Activated naive CD8-positive, alpha-beta T cell treated with anti-CD3 and anti-CD28 coated beads for 36 hours (primary cell): ENCODE measurements at places on chromosomes 16 and 17.

DNA sequence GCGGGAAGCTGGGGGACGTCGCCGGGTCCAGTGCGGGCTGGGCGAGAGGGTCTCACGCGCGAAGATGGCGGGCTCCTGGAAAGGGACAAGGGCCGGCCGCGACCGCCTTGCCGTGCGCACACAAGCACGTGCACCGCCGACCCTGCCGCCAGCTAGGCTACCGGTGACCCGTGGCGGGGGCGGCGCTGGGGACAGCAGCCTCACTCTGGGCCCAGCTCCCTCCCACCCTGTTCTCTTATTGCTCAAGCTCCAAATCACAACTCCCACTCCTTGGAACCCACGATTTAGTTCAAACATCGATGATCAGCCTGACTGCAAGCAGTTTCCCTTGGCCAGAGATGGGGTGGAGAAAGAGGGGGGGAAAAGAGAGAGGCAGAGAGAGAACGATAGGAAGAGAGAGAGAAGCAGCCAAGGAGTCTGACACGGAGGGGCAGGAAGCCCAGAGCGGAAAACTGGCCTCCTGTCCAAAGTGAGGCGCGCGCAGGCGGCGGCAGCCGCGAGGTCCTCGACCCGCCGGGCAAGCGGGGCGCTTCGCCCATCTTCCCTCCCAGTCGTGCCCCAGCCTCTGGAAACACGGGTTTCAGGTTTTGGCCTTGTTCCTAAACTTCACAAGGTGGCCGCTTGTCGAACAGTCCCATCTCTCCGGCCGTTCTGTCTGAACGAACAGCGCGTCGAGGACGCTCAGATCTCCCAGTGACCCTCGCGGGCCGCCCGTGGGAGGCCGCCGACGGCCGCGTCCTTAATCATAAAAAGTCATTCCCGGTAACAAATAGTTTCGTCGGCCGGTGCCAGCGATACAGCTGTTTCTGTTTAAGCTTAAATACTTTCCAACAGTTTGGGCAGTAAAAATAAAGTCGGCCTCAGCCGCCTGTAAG is 1.7 kb upstream of the CBX8 start:
- DNase-seq = no peak

DNA sequence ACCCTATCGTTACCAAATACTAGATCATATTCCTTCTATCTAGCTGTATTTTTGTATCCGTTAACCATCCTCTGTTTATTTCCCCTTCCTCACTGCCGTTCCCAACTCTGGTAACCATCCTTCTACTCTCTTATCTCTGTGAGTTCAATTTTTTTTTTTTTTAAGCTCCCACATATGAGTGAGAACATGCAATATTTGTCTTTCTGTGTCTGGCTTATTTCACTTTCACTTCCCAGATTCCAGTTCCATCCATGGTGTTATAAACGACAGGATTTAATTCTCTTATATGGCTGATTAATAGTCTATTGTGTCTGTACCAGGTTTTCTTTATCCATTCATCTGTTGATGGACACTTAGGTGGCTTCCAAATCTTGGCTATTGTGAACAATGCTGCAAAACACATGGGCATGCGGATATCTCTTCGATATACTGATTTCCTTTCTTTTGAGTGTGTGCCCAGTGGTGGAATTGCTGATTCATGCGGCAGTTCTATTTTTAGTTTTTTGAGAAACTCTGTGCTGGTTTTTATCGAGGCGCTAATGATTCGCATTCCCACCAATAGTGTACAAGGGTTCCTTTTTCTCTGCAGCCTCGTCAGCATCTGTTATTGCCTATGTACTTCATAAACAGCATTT is 599.6 kb downstream of the TMEM114 start:
- DNase-seq = no peak

DNA sequence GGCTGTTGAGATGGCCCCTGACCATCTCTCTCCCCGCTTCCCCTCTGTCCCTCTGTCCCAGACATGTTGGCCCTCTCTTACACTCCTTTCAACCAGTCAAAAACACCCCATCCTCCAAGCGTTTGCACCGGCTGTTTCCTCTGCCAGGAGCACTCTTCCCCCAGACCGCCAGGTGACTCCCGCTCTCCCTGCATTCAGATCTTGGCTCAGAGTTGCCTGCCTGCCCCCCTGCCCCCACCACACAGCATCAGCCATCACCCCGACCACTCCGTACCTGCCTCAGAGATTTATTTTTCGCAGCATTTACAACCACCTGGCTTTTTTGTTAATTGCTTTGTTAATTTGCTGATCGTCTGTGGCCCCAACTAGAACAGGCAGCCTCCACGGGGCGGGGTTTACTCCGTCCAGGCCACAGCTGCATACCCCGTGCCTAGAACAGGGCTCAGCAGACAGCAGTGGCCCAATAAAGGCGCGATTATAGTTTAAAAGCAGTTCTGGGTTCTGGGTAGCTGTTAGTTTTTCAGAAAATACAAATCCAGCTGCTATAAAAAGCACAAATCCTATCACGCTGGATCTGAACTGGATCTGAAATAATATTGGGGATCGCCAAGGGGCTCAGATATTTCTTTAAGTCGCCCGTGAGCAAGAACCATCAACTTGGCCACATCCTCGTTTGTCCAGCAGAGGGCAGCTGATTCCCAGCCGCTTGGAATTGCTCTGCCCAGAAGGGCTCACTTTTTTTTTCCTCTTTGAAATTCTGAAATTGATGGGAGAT is 173.6 kb downstream of the IRF8 start:
- DNase-seq = peak; percentile 26

DNA sequence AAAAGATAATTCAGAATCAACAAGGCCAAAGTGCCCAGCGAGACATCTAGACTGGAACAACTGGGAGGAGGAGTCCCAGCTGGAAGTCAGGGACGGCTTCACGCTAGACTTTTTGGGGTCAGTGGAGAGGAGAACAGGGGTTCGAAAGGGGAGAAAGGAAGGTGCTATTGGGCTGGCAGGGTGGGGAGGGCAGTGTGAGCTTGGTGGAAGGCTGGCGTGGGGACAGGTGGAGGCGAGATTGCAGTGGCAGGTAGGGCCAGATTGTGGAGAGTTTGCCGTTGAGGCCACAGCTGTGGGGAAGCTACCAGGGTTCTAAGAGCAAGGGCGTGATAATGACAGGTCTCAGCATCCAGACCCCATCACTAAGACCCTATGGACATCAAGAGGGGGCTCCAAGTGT is 10.5 kb downstream of the SDK2 start:
- DNase-seq = no peak

DNA sequence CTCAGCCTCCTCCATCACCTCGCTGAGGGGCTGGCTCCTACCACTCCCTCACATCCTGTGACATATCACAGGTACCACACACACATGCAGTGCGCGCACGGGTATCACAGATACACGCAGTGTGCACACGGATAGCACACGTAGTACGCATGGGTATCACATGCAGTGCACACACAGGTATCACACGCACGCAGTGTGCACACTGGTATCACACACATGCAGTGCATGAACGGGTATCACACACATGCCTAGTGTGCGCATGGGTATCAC is 30.1 kb downstream of the ACSF3 start:
- no peak for DNase-seq

- DNase-seq = no peak
Observed at GRCh38 chr17:82492643-82493225, 26.8 kb upstream of the FOXK2 start.

- DNase-seq = peak; percentile 85
Observed at GRCh38 chr17:43760254-43760852, 1.8 kb upstream of the SOST start.

GRCh38 chr17:58329035-58329809 is 627 bp upstream of the TSPOAP1 start:
- peak; percentile 91 for DNase-seq

- DNase-seq = no peak
Observed at GRCh38 chr17:39704821-39705551, 5.1 kb downstream of the ERBB2 start.

- DNase-seq = peak; percentile 23
Observed at GRCh38 chr17:13030459-13031300, 12.9 kb upstream of the ELAC2 start.

DNA sequence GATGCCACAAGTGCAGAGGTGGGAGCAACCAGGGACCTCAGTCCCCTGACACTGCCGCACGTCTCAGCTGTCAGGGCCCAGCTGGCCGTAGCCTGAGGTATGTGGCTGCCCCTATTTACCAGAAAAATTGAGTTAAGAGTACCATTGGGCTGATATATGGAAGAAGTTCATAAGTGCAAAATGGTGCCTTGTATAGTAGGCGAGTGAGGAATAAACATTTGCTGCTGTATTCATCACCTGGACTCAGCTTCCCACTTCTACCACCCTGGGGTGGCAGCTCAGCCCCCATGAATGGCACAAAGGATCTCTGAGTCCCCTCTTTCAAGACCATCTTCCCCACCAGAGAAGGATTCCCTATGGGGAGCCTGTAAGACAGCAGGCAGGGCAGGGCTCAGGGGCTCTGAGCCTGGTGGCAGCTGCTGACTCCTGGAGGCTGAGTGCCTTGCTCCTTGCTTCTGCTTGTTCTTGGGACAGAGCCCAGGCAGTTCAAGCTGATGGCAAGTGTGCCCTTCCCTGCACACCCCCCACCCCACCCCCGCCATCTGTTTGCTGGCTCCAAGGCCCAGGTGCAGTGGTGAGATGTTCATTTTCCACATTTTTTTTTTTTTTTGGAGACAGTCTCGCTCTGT is 29.0 kb downstream of the TRPV2 start:
- DNase-seq = no peak

GRCh38 chr16:89152831-89153700 is 18.5 kb upstream of the CDH15 start:
- no peak for DNase-seq

GRCh38 chr17:60390925-60391470 is 935 bp downstream of the USP32 start:
- peak; percentile 3 for DNase-seq

DNA sequence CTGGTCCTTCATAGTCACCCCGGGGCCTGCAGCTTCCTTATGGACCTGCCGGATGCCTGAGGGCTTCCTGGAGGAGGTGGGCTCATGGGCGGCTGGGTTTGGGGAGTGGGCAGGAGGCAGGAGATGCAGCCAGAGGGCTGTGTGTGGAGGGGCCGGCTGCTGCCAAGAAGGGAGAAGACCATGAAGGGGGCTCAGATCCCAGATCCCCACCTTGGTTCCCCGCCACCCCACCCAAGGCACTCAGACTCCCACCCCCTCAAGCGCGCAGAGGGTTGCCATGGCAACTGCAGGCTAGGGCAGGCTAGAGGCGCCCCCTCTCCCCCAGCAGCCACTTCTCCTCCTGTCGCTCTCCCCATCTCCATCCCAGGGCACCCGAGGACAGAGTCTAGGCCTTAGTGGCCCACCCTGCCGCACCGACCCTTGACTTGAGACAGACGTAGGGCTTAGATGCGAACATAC is 104.5 kb downstream of the CRLF3 start:
- DNase-seq = no peak

DNA sequence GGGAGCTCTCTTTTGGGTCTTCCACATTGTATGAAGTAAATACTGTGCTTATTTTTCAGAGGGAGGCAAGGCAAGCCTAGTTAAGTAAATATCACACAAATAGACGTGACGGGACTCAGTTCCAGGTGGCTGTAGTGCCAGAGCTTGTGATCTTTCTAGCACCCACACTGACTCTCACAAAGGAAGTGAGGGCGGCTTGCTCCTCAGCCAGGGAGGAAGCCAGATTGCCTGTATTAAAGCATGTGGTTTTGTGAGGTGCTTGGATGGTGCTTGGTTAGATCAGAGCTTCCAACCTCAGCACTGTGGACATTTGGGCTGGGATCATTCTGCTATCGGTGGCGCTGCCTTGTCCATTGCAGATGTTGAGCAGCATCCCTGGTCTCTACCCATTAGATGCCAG is 80.1 kb downstream of the VAT1L start:
- DNase-seq = no peak

- no peak for DNase-seq
Observed at GRCh38 chr16:65828296-65828695, 538.2 kb upstream of the CDH5 start.

- DNase-seq = no peak
Observed at GRCh38 chr17:34730816-34731215, 151.4 kb downstream of the TMEM132E start.

GRCh38 chr16:84959784-84960417 is 51.4 kb downstream of the ZDHHC7 start:
- DNase-seq = no peak

GRCh38 chr17:11901931-11902330 is 95.3 kb downstream of the ZNF18 start:
- no peak for DNase-seq

DNA sequence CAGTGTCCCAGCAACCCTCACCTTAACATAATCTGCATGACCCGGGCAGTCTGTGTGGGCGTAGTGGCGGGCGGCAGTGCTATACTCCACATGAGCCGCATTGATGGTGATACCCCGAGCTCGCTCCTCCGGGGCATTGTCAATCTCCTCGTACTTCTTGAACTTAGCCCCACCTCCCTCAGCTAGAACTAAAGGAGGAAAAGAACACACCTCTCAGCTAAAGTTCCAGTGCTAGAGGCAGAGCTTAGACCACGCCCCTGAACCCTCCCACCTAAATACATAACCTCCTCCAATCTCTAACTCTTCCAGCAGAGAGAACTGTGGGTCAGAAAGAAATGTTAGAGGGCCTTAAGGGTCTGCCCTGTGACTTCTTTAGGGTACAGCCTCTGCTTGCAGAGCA is 855 bp downstream of the TUFM start:
- peak; percentile 49 for DNase-seq

DNA sequence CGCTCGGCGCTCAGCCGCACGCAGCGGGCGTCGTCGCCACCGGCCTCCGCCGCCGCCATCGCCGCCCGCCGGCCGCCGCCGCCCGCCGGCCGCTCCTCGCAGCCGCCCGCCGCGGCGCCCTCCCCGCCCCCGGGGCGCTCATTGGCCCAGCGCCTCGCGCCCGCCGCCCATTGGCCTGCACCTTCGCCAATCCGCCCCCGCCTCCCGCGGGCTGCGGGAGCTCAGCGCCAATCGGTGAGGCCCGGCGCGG is at the start of gene PGP:
Gene PGP (minus strand): TSS at position 122 of the 250 bp plus-strand sequence. CDS start 63 bp downstream, at position 59.
- DNase-seq = no peak

- DNase-seq = no peak
Observed at GRCh38 chr16:4016658-4017057, 99.6 kb downstream of the ADCY9 start.

DNA sequence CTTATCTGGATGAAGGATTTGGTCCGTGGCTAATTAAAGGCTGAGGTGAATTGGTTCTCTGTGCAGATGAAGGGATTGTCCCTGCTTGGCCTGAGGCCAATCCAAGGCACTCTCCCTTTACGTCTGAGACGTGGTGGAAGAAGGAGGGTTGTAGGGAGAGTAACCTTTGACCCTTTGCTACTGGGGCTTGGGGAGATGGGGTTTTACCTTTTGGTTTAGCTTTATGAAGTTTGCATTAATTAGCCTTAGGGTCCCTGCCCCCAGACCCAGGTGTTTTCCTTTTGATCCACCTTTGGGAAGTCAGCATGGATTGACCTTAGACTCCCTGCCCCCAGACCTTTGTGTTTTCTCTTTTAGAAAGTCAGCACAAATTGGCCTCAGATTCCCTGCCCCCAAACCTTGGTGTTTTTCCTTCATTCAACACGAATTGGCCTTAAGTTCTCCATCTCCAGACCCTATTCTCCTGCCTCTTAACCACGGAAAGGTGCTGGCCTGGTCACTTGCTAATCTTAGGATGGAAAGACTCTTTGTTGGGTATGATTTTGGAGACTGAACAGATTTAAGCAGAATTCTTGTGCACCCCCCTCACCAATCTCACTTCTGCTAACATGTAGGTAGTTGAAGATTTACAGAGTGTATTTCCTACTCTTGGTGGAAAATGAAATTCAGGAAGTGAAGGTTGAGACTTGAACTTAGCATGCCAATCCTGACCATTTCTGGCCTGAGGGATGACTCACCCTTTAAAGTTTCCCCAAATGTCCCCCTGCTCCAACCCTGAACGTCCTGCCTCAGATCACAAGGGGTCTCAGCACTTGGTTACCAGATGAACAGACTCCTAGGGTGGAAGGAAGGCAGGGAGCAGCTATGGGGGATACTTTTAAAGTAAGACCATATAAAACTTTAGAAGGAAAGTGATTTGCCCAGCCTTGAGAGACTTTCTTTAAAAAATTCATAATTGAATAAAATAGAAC is 23.1 kb upstream of the MMD start:
- no peak for DNase-seq
